ENCODE measurements at places on chromosomes 2 and 18. TPM values are rescaled to one million over a fixed set of nuclear protein-coding genes. Genes with fewer than 3 reads are reported as not detected.

GKN1 gene
- total RNA-seq: not detected

DNA sequence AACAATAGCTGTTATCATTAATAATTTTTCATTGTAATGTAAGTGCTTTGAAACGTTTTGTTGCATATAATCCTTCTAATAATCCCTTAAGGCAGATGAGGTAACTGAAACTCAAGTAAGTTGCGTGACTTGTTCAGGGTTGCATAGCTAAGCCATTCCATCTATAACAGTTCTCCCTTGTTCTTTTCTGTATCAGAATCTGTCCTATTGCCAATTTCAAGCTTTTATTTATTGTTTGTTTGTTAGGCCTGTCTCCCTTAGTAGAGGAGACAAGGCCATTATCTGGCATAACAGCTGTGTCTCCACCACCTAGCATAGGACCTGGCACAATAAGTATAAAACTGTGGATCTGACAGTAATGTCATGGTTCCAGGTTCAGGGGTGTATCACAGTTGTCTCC is 19.4 kb downstream of the BABAM2 start:
- no peak for DNase-seq

SPP2 gene
- total RNA-seq: not detected

DNA sequence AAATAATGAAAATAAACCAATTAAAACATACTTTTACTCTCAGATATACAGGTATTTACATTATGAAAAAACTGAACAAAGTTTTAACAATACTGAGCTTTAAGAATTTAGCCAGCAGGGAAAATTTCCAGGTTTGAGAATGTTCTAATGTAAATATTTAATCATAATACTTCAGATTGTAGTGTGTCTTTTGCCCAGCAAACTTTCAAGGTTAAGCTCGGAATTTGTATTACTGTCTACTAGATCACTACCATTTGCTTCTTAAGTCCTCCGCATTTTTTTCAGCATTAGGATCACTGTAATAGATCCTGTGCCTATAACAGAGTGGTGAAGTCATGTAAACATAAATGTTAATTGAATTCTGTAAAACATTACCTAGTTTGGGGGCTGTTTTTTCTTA is 52.7 kb downstream of the CFAP210 start:
- no peak for DNase-seq

GRCh38 chr2:207090389-207090788 is 75.4 kb downstream of the KLF7 start:
- DNase-seq: no peak

STAT4 gene
- 1.3 TPM for total RNA-seq

DNA sequence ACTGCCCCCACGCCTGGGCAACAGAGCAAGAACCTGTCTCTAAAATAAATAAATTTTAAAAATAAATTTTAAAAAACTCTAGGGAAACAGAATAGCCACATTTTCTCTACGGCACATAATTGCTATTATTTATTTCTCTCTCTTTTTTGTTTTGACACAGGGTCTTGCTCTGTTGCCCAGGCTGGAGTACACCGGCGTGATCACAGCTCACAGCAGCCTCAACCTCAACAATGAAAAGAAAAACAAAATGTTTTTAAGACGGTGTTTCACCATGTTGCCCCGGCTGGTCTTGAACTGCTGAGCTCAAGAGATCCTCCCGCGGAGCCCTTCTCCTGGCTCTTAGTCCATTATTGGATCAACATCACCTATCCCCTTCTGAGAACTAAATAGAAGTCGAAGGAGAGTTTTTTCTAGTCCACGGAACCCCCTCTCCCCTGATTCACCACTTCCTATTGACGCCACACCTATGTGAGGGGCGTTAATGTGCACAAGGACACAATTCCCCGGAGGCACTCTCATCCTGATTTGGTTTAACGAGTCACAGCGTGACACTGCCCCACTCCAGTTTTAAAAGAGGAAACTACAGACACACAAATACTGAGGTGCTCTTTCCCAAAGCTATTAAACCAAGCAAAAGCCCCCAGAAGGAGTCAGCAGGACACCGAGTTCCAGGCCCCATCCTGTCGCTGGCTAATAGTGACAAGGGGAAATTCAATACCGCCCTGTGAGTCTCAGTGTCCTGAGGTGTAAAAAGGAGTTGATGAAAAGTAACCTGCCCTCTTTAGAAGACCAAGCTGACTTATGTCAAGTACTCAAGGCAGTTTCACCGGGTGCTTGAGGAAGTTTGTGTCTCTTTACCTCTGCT is 1.1 kb downstream of the NPC1 start:
- no peak for DNase-seq

SERPINB2 gene
- total RNA-seq: 85.1 TPM

- peak; percentile 4 for DNase-seq
Measured at GRCh38 chr2:53786352-53786704, 425 bp downstream of the ASB3 start.

IL37 gene
- total RNA-seq: 2.0 TPM

GRCh38 chr2:191178806-191179514 is 28.2 kb upstream of the STAT4 start:
- DNase-seq: no peak

DNA sequence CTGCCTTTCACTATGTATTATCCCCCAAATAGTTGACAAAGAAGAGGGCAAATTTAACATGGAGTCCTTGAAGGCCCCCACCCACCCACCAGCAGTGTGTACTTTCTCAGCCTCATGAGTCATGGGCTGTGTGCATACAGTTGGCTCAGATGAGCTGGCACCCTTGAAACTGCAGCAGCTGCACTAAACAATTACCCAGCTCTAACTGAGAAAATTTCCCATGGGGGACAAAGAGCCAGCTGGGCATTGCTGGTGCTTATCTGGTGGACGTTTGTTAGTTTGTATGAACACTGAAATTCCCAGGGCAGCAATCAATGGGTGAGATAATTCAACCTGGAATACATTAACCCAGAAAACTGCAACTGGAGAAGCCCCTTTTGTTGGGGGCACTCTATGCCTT is 131.7 kb downstream of the GCA start:
- peak; percentile 21 for DNase-seq

SETBP1 gene
- 5.3 TPM for total RNA-seq

DNA sequence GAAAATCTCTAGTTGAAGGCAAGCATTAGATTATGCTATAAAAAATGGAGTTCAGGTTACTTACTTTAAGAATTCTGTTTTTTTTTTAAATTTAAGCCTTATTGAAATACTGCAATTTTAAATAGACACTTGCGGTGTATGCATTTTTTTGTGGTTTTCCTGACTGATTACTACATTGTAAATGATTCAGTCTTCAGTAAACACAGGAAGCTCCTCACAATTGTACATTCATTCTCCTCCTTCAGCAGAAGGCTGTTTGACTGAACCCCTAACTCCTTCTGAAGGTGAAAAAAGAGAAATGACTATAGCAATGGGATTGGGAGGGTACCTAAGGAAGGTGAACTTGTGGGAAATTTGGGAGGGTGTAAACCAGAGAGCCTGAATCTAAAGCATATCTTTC is 136.1 kb downstream of the GCA start:
- DNase-seq: no peak

RETREG2 gene
- total RNA-seq: 67.9 TPM

FOXD4L1 gene
- 0.92 TPM for total RNA-seq

DNA sequence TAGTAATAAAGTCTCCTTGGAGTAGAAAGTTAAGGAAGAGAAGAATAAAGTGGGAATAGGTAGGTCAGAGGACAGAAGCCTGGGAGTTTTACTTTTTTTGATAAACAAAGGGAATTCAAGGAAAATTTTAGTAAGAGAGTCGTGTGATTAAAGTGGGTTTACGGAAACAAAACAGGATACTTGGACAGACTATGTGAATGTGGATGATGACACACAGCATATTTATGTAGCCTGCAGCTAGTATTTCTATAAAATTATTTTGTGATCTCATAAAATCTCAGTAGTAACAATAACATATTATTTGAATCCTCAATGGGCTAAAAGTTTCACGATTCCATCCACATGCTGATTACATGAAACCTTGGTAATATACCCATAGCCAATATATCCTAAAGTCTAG is 450.7 kb upstream of the PIK3C3 start:
- DNase-seq: no peak

PAX8 gene
- total RNA-seq: 14.5 TPM

DNA sequence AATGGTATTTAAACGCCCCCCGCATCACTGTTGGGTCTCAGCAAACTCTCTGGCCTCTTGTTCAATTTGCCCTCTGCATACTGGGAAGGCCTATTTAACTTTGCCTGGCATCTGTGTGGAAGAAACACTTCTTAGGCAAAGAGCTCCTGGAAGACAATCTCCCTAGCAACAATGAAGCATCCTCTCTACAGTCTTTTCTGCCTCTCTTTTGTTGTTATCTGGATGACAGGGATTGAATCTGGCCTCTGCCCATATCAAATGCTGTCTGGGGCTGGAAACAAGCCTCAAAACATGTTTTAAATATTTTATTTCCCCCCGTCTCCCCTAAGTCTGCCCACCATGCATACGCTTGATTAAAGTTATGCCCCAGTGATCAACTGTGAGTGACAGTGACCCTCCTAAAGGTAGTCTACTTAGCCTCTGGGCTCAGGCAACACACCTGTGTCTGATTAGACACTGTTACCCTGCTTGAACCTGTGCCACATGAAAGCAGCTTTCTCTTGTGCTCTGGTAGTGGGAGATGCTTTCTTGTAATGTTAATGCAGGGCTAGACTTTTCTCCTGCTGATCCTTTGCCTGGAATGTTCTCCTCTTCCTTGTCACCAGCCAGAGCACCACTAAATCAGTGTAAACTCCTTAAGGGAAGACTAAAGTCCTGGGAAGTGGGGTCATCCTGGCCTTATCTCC is 34.9 kb downstream of the CDC42EP3 start:
- no peak for DNase-seq

DNA sequence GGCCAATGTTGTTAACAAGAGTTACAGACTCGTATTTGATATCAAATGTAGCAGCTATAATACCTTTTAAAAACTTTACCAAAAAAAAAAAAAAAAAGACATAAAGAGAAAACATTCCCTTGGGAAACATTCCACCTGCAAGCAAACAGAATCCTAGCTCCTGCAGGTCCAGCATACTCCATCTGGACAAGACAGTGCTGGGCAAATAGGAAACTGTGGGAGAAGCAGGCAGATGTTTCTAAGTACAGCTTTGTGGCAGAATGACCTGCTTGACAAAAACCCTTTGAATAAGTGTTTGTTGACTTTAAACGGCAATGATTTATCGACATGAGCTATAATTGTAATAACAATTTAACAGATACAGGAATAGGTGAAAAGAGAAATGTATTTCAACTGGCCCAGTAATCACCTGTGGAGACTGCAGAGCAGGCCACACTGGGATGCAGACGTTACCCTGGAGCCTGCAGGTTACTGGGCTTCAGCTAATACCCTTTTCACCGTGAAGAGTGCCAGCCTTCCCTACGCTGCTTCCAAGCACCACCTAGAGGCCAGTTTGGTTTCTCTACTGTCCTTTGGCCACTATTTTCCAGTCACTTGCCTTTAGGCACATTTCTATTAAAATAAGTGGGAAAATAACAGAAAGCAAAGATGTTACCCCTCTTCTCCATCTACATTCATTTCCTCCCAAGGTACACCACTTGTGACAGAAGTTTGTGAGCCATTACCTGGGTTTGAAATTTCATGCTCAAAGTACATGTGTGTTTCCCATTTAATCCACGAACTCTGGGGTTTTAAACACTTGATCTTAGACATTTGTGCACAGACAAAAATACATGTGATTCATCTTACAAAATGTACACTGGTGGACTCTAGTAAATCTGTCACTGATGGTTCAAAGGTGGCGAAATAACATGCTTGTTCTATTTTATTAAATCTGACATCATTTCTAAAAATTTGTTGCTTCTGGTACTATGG is 96.9 kb upstream of the ZNF397 start:
- DNase-seq: peak; percentile 60

SAG gene
- not detected for total RNA-seq

FOXI3 gene
- total RNA-seq: not detected

DNA sequence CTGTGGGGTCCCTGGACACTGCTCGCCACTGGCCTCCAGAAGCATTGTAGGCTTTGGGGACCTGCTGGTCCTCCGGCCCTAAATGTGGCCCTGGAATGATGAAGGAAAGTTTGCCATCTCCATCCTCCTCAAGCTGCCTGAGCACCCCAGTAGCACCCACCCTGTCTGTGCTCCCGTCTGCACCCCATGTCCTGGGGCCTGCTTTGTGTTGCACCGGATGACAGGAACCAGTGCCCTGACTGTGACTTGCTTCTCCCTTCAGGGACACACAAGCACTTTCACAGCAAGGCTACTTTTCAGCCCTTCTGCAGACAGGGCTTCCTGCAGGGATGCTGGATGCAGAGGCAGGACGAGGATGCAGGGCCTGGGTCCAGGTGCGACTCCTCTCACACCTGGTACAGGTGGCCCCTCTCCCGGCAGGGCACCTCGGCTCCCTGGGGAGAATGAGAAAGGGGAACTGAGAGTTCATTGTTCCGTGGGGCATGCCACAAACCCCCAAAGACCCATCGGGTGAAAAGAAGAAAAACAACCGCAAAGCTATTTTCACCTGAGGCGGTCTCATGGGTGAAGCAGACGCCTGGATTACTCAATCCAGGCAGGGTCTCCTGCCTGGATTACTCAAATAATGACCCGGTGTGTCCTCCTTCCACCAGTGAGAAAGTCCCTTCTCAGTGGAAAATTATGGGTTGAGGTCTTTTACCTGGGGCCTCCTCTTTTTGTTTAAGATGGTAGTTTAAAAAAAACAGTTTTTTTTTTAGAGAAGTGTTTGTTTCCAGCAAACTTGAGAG is 74.9 kb downstream of the LONRF2 start:
- DNase-seq: no peak

DNA sequence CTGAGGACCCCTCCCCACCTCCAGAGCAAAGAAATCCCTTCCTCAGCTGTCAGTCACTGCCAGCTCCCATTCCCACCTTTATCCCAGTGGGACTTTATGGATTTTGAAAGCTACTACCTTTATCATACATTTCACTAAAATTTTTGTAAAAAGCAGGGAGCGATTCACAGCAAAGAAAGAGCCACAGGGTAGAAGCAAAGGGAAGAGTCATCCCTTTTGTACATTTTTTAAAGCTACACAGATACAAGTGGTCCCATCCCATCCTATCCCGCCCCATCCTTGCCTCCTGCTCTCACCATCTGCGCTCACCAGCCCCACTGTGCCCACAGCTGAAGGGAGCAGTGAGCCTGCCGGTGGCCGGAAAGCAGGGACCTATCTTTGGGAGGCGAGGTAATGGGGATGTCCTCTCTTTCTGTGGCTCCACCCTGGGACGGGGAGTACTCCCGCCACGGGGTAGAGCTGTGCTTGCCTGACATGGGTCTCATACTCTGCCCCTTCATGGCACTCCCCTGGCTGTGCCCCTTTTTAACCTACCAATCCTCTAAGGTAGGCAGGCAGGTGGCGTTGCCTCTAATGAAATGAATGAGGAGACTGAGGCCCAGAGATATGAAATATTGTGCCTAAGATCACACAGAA is 13.2 kb downstream of the SH2D6 start:
- no peak for DNase-seq

TPO gene
- total RNA-seq: not detected

DNA sequence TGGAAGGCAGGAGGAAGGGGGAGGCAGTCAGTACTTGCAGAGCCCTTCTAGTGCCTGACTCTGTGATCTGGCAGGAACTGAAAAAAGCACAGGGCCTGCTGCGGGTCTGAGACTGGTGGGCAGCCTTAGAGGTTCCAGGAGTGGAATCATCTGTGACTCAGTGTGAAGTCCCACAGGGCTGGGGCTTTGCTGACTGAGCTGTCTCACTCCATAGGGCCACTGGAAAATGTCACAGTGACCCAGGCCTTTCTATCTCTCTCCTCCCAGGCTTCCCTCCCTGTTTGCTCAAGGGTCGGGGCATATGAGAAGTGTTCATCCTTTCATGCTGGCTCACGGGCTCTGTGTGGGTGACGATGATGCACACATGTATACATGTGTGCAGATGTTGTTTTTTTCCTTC is 47.1 kb upstream of the ZFP36L2 start:
- no peak for DNase-seq

ACTG2 gene
- total RNA-seq: not detected

Data from Calu3 (cell line).